ENCODE measurements at places on chromosomes 16 and 17.

GRCh38 chr16:89890200-89890599 is 16.8 kb downstream of the TCF25 start:
- DNase-seq, result no peak

- DNase-seq, result no peak
Observed at GRCh38 chr17:79913451-79913850, 74.2 kb upstream of the CBX4 start.

GRCh38 chr16:35198223-35199199 is 1739.1 kb downstream of the TP53TG3F start:
- no peak for DNase-seq

GRCh38 chr16:8194794-8195193 is 395.5 kb downstream of the TMEM114 start:
- no peak for DNase-seq

DNA sequence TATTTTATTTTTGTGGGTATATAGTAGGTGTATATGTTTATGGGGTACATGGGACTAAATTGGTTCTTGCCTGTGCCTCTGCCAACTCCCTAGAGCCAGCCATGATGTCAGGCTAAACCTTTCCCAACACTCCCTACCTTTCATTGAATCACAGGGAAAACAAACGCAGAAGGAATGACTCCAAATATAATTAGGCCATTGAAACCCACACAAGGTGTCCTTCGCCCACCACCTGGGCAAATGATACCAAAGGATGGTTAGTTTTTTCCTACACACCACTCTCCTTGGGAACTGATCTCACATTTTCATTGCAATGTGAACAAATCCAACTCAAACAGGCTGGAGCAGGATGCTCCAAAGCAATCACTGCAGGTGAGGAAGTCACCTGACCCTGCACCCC is 27.5 kb downstream of the WSB1 start:
- DNase-seq, result no peak

GRCh38 chr16:57647136-57647875 is 18.9 kb downstream of the ADGRG1 start:
- DNase-seq, result no peak

DNA sequence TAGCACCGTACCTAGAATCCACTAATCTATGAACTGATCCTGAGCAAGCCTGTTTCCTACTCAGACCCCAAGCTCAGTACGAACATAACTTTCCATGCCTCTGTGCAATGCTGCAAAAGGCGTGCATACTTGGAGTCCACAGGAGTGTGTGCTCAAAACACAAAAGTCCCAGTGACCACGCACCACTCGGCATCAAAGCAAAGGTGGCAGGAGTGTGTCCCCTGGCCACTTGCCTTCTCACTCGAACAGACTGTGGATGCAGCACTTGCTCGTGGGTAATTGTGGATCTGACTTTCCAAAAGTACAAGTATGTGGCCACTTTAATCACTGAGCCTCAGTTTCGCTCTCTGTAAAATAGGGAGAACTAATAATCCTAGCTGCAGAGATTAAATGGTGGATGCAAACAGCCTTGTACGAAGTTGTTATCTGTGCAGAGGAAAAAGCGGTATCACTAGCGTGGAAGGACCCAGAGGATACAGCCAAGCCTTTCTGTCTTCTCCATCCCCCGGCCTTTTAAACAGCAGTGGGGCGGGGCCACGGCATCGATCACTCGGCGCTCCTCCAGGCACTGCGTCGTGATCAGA is 311 bp upstream of the KDM8 start:
- no peak for DNase-seq

DNA sequence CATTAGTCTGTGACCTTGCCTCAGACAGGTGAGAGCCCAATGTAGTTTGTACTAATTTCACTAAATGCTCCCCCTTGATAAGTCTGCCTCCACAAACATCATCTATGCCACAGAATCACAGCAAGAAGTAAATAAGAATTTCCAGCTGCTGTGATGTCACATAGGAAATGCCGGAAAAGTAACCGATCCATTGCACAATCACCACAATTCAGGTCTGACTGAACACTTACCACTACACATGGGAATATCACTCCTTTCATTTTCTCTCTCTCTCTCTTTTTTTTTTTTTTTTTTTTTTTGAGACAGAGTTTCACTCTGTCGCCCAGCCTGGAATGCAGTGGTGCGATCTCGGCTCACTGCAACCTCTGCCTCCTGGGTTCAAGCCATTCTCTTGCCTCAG is 79.0 kb upstream of the CDH11 start:
- DNase-seq, result no peak

DNA sequence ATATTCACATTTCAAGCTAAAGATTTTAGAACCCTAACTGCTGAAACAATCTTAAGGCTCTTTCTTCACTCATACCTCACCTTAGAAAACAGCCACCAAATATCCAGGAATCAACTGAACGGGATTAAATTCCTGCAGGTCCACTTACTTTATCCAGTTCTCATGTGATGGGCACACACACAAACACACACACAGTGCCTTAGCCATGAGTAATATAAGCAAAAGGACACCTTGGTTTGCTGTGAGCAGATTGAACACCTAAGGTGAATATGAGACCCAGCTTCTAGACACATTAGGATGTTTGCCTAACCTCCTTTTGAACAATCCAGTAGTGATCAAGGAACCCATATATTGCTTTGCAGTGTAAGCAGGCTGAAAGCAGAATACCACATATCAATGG is 81.5 kb downstream of the TUBD1 start:
- no peak for DNase-seq

GRCh38 chr17:34717092-34717491 is 137.7 kb downstream of the TMEM132E start:
- DNase-seq, result no peak

- no peak for DNase-seq
Observed at GRCh38 chr17:68458260-68459036, 1.2 kb upstream of the WIPI1 start.

- no peak for DNase-seq
Observed at GRCh38 chr17:80730739-80731138, 186.1 kb downstream of the RPTOR start.

GRCh38 chr17:8366231-8366630 is 10.3 kb downstream of the KRABD2 start:
- DNase-seq, result no peak

GRCh38 chr16:56691885-56692284 is 9.6 kb downstream of the MT1X start:
- DNase-seq, result no peak

DNA sequence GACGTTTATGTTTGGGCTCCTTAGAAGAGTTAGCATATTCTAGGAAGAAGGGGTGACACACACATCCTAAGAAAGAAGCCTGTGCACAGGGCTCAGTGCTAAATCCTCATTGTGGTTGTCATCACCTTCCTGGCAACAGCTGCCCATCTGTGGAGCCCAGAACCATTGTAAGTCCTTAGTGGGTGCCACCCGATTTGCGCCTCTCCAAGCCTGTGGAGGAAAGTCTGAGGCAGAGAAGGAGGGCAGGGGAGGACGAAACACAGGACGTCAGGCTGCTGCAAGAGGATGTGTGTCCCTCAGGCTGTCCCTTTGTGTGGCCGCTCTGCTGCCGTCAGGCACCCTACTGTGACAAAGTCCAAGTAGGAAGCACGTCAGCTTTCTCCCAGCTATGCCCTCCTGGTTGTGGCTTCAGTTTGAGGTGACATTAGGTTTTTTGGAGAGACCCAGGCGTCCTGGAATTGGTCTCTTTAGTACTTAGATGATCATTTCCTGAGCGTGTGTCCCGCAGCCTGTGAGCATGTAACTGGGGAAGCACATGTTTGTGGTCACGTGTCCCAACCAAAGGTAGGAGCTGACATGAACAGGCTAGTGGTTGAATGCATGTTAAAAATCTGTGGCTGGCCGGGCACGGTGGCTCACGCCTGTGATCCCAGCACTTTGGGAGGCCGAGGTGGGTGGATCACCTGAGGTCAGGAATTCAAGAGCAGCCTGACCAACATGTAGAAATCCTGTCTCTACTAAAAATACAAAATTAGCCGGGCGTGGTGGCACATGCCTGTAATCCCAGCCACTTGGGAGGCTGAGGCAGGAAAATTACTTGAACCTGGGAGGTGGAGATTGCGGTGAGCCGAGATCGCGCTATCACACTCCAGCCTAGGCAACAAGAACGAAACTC is 10.7 kb downstream of the CLUAP1 start:
- DNase-seq, result no peak

DNA sequence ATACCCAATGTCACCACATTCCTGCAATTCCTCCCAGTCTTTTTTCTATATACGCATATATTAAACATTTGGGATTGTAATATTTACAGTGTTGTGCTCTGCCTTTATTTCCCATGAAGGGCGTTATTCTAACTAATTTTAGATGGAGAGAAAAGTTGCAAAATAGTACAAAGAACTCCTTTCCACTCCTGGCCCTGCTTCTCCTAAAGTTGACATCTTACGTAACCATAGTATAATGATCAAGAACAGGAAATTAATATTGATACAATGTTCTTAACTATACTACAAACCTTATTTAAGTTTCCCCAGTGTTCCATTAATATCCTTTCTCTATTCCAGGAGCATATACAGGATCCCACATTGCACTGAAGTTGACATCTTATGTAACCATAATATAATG is 46.3 kb downstream of the TK2 start:
- DNase-seq, result no peak
